ENCODE measurements at places on chromosomes 11 and 22.

DNA sequence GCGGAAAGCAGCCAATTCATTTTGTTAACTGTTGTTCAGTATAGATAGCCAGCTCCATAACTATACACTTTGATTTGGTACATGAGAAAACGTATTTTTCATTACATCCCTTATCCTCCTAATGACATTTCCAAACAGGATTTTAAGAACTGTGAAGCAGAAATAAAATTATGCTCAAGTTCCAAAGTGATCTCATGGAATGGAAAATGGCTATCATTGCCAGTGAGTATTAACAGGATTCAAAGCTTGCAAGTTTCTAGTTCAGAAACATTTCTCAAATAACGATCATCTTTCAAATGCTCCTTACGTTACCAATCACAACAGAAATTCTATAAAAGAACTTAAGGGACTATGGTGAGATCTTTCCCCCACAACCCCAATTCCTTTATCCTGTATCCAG is 53.7 kb downstream of the CADM1 start:
- DNase-seq: no peak

GRCh38 chr11:120710354-120711131 is 199.0 kb downstream of the GRIK4 start:
- no peak for DNase-seq

DNA sequence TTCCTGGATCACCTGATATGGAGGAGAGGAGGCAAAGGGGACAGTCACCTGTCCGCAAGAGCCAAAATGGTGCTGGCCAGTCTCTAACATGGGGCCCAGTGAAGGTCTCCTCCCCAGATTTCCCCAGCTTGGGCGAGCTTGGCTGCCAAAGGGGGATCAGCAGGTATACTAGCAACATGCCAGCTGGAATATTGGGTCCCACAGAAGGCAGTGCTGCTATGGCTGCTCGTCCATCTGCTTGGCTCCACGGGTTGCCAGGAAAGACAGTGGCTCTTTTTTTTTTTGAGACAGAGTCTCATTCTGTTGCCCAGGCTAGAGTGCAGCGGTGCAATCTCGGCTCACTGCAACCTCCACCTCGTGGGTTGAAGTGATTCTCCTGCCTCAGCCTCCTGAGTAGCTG is 12.7 kb upstream of the KAT5 start:
- no peak for DNase-seq

GRCh38 chr22:30308518-30309230 is 18.1 kb downstream of the TBC1D10A start:
- no peak for DNase-seq

- no peak for DNase-seq
Observed at GRCh38 chr11:45485070-45485707, 180.2 kb downstream of the CHST1 start.

- no peak for DNase-seq
Observed at GRCh38 chr22:32950366-32950765, 107.8 kb downstream of the SYN3 start.

DNA sequence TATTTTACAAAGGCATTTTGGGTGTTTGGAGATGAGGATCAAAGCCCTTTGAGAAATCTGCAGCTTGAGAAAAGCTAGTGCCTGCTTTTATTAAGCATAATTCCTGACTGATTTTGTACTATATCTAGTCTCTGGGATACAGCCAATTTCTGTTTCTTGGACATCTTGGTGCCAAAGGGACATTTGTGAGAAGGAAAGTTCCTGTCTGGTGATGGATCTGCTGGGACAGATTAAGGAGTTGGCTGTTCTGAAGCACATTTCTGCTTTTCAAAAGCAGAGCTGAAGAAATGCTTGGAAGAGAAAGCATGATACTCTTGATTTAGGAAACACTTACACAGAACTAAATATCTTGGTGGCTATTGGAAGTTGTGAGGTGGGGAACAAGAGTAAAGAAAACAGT is 254.6 kb upstream of the CCDC90B start:
- DNase-seq: no peak

DNA sequence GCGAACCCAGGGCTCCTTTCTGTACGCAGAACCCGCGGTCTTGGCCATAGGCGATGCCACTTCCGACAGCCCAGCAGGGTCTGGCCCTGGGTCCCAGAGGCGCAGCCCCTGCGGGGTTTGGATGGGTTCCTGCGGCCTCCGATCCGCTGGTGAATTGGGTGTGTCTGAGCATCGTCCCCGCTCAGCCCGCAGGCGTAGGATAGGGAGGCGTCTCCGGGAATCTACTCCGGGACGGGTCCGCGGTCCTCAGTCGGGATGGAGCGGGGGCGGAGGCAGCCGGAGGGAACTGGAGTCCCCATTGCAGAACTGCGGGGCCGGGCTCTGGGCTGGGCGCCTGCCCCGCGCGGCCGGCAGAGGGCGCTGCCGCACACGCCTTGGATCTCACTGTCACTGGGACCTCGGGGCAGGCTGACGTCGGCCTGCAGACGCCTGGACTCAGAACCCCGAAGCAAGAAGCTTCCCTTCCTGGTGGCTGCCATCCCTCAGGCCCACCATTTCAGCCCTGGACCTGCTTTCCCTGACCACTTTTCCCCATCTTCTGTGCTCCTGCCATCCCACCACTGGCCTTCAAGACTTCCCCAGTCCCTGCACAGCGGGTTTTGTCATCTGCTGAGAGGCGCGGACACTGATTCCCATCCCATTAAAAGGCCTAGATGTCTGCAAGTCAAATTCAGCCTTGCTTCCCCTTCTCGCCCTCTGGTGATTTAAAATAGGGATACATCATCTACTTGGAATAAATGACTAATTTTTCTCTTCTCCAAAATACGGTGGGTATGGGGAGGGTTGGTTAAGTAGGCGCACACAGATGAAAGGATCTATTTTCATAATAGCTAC is 38.3 kb upstream of the CREB3L1 start:
- DNase-seq: peak; percentile 57

DNA sequence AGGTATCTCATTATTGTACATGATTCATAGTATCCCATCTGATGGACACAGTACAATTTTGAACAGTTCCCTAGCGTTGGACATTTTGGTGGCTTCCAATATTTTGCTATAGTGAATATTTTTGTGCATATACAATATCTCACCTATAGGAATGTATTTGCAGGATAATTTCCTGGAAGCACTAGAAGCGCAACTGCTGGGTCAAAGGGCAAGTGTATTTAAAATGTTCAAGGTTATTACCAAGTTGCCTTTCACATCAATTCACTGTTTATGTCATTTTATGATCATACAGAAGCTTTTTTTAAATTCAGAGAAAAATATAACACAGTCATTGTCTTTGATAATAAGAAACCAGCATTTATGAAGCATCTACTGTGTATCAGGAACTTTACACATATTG is 19.1 kb upstream of the RPS3 start:
- DNase-seq: no peak

- DNase-seq: no peak
Observed at GRCh38 chr11:119918347-119918746, 189.3 kb upstream of the NECTIN1 start.

GRCh38 chr22:22030493-22031182 is 48.1 kb upstream of the TOP3B start:
- no peak for DNase-seq

- no peak for DNase-seq
Observed at GRCh38 chr11:106288822-106289387, 211.4 kb downstream of the AASDHPPT start.

DNA sequence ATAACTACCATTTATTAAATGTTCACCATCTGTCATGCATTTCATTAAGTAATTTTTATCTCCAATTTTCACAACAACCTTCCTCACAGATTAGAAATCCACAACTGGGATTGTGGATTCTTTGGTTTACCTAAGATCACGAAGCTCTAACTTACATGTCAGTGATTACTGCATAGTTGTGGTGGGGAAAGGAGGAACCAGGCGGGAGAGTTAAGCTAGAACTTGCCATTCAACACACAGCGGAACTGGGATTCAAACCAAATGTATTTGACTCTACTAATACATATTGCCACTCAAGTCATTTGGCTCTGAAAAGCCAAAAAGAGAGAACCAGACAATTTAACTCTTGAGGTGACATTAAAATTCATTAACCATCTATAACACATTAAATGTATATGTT is 10.4 kb upstream of the LAYN start:
- no peak for DNase-seq

GRCh38 chr22:24540470-24540869 is 14.5 kb downstream of the GUCD1 start:
- no peak for DNase-seq

DNA sequence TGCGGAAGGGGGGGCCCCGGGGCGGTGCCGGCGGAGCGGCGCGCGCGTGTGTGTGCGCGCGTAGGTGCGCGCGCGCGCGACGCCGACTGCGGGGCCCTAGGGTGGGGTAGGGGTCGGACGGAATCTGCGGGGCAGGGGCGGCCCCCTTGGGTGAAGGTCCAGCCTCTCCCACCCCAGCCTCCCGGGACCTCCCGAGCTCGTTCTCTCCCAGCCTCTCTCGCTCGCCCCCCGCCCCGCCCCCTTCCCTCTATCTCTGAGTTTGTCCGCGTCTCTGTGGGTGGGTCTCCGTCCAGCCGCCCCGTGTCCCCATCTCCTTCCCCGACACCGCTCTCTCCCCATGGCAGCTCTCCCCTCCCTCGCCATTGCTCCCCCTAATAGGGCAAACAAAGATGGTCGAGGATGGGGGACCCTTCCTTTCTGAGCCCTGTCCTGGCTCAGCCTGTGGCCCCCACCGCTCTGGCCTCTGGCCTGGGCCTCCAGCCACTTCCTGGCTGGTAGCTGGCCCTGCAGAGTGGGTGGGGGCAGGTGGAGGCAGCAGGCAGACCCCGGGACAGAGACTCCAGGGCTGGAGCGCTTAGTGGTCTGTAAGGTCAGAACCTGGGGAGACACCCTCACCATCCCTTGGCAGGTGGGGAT is 33.0 kb upstream of the PRR5 start:
- no peak for DNase-seq

- no peak for DNase-seq
Observed at GRCh38 chr22:37205046-37205445, 7.2 kb downstream of the SSTR3 start.

- DNase-seq: no peak
Observed at GRCh38 chr22:46443850-46444389, 93.5 kb downstream of the CELSR1 start.

DNA sequence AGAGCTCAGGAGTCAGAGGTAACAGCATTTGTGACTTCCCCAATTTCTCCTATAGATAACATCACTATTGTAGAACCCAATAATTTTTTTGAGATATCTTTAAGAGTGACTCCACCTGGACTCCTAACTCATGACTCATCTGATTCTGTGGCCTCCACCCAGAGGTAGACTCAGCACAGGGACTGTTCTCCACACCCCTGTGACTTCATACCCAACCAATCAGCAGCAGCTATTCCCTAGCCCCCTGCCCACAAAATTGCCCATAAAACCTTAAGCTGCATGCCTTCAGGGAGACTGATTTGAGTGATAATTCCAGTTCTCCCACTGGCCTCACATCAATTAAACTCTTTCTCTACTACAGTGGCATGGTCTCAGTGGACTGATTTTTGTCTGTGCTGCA is 475.4 kb upstream of the FAT3 start:
- DNase-seq: no peak

DNA sequence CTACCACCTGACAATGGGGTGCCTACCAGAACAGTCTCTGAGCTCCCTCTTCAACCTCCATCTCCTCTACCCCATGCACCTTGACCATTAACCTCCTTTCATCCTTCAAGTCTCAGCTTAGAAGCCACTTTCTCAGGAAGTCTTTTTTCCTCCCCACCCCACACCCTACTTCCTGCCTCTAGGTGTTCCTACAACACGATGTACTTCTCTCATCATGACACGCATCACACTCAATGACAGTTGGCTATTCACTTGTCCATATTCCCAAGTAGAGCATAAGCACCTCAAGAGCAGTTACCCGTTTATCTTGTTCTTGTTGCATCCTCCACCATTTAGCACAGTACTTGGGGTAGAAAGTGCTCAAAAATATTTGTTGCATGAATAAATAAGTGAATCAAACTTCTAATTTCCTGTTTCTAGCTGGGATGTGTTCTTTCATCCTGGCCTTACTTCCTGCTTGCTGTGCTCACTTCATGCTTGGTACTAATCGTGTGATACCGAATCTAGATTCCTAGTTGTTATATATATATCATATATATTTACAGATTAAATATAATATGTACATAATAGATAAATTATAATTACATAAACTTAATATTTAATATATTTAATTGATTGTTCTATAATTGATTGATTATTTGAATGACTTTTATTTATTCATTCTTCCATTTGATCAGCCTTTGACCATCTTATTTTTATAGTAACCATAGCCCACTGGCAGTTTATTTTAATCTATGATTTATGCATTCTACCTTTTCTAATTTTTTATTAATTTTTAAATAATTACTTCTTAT is 177.5 kb upstream of the TMEM45B start:
- DNase-seq: no peak

DNA sequence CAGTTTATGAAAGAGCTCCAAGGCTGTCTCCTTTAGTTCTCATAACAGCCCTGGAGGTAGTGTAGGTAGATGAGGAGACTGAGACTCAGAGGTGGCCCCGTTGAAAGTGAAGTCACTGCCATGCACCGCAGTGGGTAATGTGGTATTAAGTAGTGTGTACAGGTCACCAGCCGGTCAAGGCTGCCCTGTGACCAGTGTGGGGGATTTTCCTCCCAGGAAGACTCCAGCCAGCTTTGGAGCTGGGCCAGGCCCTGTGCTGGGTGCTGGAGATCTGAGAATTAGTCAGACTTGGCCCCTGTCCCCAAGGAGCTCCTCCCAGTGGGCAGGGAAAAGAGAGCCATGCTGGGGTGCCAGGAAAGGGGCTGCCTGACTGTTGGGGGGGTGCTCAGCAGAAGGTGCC is 5.3 kb downstream of the OMP start:
- DNase-seq: no peak

DNA sequence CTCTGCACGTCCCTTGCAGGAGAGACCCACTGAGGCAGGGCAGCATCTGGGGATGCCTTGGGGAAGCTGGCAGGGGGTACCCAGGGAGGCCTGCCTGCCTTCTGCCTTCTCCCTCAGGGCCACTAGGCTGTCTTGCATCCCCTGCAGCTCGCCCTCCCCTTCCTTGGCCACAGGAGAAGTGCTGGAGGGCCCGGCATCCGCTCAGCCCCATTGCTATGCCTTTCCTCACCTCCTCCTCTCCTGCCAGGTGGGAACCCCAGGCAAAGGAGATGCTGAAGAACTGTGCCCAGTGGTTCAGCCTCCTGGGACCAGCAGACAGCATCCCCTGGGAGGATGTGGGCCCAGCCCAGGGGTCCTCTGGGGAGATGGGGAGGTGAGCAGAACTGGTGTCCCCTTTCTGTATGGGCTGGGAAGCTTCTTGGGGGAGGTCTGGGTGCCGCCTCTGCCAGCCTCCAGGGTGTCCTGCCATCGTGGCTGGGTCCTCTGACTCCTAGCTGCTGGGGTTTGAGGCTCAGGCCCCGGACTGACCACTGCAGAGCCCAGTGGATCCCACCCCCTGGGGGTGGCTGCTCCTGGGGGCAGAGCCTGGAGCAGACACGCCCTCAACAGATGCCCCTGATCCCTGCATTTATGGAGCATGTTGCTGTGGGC is 20.6 kb downstream of the MRGPRG start:
- no peak for DNase-seq

GRCh38 chr11:57288771-57289579 is 35.8 kb downstream of the TNKS1BP1 start:
- no peak for DNase-seq

GRCh38 chr11:104165014-104165413 is 1.1 kb upstream of the PDGFD start:
- DNase-seq: no peak
